ENCODE measurements at places on chromosomes 3 and 15.

DNA sequence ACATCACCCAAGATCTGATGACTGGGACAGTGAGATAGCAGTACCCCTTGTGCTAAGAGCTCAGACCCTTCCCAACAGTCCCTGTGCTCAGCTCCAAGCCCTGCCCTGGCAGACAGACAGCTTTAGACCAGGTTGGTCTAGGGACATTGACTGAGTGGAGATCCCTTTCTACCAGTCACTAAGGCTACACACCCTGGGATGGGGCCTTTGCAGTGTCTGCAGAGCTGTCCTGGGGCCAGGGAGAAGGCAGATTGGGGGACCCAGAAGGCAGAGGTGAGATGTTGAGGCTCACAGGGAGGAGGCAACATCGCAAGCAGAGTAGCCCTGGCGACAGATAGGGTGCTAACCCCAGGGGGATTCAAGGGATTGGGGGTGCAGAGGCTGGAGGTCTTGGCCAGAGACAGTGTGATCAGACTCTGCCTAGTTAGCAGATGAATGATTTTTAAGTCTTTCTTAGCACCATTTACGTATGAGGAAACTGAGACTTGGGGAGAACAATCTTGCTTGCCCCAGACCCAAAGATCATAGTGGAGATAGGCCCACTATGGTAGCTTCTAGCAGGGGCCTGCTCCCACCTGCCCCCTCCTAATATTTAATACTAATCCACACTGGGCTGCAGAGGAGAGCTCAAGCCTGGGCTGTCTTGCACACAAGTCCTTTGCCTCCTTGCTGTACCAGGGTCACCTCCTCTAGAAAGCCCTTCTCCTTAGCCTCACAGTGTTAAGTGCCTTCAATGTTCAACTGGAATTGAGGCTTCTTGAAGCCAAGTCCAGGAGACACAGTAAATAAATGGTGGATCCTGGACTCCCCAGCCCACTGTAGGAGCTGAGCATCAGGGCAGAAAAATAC is 32.6 kb downstream of the HMCES start:
- DNase-seq: no peak

DNA sequence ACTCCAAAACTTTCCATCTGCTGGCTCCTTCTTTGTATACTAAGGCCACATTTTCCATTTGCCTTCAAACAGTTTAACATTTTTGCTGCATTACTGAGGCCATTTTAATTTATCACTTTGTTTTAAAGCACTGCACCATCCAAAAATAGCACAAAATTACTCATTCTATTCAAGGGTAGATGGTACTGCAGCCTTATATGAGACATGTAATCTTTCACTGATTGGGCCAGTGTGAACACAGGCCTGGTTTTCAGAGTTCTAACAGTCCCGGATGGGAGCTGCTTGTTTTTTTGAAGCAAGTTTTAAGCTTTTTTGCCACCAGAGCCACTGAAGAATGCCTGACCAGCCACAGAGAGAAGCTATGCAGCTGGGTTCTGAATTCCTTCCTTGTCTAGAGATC is 172.3 kb upstream of the TSC22D2 start:
- peak; percentile 91 for DNase-seq

- no peak for DNase-seq
Observed at GRCh38 chr3:102195198-102195948, 239.4 kb upstream of the ZPLD1 start.

- DNase-seq: peak; percentile 94
Observed at GRCh38 chr3:15768421-15769255, 29.1 kb downstream of the ANKRD28 start.

GRCh38 chr3:176328198-176328597 is 869.1 kb downstream of the TBL1XR1 start:
- DNase-seq: no peak

GRCh38 chr3:85244519-85244918 is 285.7 kb downstream of the CADM2 start:
- DNase-seq: no peak

GRCh38 chr3:189270248-189270832 is 98.6 kb downstream of the TPRG1 start:
- DNase-seq: peak; percentile 48

DNA sequence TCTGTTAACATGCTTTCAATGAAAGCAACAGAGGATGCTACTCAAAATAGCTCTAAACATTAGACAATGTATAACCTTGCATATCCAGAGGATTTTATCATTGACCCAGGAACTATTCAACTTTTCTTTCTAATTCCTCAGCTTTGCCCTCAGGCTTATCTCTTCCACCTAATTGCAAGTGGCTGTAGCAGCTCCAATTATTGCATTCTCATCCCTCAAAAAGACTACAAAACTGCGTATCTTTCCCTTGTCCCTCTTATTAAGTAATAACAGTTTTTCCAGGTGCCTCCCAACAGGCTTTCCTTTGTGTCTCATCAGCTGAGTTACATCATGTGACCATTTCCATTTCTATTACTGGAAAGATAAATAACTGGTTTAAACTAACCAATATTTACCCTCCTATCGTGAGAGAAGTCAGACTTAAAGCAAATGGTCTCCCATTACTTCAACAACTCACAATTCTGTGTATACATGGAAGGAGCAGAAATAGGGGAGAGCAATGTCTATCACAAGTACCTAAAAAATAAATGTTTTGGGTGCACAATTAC is 78.0 kb upstream of the MBNL1 start:
- no peak for DNase-seq

DNA sequence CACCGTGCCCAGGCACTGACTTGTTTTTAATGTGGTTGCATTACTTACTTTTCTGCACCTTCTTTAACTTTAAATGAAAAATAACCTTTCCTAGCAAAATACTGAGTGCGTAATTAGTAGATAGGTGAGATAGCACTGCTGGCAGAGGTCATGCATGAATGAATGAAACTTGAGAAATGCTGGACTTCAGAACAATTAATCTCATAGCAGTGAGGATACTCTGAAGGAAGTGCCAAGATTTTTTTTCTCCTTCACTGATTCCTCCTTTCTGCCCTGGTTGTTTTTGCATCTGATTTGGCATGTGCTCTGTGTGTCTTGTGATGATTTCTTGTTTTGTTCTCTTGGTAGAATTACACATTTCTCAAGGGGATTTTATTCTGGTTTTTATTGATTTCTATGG is 378.9 kb downstream of the PTPRG start:
- no peak for DNase-seq

- no peak for DNase-seq
Observed at GRCh38 chr3:55243678-55244077, 243.4 kb downstream of the WNT5A start.

DNA sequence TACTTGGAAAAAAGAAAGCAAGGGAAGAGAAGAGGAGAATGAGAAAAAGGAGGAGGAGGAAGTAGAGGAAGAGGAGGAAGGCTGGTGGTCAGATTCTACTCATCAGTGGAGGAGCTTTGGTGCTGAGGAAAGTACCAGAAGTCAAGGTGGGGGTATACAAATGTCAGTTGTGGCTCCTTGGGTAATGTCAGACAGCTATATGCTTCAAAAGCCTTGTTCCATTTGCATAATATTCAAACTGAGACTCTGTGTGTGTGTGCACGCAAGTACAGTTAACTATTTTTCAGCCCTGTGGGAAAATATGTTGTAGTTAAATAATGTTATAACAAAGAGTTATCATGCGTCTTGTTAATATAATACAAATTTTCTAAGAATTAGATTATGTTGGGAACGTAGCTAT is 609.7 kb downstream of the PDCD6IP start:
- DNase-seq: no peak
